ENCODE measurements at places on chromosomes 6 and 20.
A peak's percentile ranks its signal among the peaks of the same experiment; 100 is the strongest.

GRCh38 chr20:9349249-9349648 lies 165.1 kb upstream of the LAMP5 start:
- no peak for DNase-seq

DNA sequence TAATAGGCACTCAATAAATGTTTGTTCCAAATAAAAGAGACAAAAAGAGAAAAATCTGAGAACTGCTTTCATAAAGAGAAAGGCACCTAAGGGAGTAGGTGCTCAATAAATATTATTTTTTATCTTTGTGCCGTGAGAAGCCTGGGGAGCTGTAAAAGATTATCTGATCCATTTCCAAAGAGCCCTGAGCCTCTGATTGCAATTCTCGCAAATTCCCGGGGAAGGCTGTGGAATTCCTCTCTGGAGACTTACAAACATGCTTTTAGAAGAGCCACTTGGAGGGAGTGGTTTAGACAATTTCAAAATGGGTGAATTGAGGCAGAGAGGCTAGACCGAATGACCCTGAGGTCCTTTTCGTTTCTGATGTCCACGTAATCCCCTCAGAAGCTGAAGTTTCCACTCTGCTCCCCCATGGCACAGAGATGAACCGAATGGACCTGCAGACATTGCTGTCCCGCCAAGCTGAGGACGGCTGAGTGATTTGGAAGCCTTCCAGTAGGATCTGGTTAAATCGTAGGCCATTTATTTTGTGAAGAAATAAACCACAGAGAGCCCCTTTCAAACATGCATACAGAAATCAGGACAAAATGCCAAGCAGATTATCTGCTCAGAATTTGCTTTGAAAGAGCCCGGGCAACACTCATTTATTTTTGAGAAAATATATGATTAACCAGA lies 77.8 kb downstream of the PKHD1 start:
- no peak for DNase-seq

- no peak for DNase-seq
These were observed 43.3 kb downstream of the OVOL2 start for GRCh38 chr20:18014411-18014810.

DNA sequence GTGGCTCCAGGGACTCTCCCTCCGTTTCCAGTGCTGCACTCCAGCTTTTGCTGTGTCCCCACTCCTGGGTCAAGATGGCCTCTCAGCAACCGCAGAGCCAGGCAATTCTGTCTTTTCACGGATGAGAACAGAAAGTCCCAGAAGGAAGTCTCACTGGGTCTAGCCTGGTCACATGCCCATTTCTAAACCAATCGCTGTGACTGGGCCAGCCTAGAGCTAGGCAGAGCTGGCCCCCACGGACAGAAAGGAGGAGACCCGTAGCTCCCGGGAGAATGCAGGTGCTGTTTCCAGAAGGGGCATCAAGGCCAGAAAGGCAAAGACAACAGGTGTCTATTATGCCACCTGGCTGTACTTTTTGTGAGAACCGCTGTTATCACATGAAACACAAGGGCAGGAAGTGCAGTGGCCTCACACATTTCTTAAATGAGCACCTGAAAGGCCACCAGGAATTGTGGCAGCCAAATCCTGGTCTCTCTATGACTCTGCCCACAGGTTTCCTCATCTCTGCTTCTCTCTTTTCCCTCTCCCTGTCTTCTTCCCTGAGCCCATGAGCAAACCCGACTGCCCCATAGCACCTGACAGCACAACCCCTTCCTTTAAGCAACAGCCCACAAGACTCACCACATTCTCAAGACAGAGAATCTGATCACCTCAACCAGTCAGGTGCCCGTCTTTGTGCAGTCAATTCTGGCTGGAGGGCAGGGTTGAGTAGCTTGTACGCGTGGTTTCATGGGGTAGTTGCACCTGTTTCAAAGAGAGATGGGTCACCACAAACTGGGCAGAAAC lies 37.1 kb upstream of the B4GALT5 start:
- DNase-seq: no peak

- no peak for DNase-seq
These were observed 837.3 kb upstream of the SLC35B3 start for GRCh38 chr6:9272671-9273070.

DNA sequence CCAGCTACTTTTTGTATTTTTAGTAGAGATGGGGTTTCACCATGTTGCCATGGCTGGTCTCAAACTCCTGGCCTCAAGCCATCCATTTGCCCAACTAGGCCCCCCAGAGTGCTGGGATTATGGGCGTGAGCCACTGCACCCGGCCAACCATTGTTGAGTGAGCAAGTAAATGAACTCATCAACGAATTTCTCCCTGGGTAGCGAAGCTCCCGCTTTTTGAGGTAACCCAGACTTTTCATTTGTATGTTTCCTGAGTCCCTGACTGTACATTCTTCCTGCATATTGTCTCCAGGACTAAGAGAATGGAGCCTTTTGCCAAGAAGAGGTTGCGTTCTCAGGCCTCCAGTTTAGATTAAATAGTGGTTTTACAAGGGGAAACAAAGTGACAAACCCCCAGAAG lies 36.4 kb downstream of the RIPOR3 start:
- no peak for DNase-seq

DNA sequence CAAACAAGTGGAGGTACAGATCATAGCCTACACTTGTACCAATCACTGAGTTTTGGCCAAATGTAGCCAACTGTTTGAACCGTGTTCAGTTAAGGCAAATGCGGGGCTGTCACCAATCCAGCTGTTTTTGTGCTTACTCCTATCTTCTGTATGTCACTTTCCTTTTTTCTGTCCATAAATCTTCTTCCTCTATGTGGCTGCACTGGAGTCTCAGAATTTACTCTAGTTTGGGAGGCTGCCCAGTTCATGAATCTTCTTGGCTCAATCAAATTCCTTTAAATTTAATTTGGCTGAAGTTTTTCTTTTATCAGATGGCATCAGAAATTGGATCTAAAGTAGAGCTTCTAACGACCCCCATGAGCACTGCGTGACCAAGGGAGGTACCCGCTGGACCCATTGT lies 11.7 kb upstream of the STX7 start:
- no peak for DNase-seq

- peak; percentile 98 for DNase-seq
These were observed 48.7 kb downstream of the TMEM242 start for GRCh38 chr6:157274471-157275226.

DNA sequence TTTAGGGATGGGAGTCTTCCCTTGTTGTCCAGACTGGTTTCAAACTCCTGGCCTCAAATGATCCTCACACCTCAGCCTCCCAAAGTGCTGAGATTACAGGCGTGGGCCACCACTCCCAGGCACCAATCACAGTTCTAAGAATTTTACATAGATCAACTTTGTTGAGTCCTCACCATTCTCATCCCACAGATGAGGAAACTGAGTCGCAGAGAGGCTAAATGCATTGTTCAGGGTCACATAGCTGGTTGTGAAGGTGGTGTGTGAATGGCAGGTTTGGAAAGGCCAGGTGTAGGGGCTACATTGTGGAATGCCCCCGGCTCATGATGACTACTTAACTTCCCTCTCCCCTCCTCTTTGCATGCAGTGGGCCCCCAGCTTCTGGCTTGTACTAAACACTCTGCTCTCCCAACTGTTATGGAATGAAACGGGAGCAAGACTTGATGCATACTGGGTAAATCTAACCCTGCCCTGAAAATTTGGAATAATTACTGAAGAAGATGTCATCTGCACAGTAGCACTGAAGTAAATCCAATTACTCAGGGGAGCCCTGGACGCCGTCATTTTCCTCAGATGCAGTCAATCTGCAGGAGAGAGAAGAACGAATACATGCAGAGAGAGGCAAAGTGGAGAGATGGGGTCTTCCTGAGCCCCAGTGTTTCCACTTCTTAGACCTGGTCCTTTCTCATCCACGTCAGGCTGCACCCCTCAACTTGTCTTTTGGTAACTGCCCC lies 102.3 kb upstream of the ZNF217 start:
- no peak for DNase-seq

GRCh38 chr6:54717849-54718455 lies 128.6 kb upstream of the FAM83B start:
- DNase-seq: peak; percentile 48

- DNase-seq: no peak
These were observed 2.6 kb upstream of the IPCEF1 start for GRCh38 chr6:154359161-154359574.

- no peak for DNase-seq
These were observed 9.4 kb upstream of the TAF8 start for GRCh38 chr6:42040856-42041480.

DNA sequence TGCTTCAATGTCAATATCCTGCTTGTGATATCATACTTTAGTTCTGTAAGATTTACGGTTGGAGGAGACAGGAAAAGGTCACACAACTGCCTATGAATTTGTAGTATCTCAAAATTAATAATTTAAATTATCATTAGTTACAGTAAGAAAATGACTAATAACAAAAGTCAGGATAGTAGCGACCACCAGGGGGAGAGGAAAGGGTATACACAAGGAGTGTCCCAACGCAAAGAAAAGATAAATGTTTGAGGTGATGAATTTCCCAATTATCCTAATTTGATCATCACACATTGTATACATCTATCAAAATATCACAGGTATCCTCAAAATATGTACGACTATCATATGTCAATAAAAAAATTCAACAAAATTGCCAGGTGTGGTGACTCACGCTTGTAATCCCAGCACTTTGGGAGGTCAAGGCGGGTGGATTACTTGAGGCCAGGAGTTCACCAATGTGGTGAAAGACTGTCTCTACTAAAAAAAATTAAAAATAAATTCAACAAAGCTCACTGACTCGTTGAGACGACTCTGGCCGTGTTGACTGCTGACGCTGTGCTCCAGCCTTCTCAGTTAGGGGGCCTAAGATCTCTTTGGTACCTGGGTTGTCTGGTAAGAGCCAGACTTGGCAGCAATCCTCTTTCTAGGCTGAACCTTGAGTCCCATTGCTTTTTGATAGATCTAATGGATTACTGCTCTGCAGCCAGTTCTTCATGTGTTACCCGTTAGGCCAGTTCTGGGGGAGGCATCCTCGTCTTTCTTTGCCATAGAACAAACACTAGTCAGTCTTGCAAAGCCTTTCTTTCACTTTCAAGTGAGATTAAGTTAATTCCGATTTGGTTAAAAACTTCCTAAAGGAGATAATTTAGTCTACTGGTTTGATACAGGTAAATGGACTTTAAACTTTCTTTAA lies 9.0 kb upstream of the OVOL2 start:
- DNase-seq: no peak

- DNase-seq: peak; percentile 78
These were observed 677 bp downstream of the NEURL2 start for GRCh38 chr20:45890077-45890984.

DNA sequence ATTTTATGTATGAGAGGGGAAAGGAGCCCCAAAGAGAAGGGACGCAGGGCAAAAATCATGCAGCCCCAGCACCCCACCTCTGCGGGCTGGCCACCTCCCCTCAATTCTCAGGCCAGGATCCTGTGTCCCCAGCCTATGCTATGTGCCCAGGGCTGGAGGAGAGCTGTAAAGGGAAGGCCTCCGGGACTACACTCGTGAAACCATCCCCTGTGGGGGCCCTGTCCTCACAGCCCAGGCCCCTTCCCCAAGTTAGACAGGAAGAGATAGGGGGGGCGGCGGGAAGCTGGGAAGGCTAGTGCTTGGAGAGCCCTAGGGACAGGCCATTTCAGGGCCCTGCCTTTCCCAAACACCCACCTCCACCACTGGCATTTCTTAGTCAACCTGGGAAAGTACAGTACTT lies 1.4 kb upstream of the COL11A2 start:
- no peak for DNase-seq

- DNase-seq: peak; percentile 91
These were observed 13.5 kb upstream of the ZNF391 start for GRCh38 chr6:27374824-27375612.

DNA sequence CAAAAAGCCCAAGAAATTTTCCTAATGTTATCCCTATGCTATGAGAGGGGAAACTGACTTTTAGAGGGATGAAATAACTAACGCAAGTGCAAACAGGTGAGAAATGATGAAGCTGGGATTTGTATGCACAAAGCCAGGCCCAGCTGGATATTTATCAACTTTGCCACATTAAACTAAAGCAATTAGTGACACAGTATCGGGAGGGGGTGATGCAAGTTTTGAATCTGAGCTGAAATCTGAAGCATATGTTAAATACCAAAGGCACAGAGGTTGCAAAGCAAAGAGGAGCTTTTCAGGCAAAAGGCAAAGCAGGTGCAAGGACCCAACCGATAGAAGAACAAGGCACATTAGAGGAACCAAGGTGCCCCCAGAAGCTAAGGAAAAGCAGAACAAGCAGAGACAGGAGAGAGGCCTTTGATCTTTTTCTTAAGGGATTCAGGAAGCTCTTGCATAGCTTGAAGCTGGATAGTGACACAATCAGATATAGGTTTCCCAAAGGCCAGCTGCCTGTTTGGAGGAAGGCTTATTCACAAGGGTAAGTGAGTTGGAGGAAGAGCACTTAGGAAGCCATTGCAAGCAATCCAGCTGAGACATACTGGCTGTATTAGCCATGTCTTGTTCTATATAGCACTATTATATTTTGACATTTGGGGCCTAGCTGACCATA lies 207.5 kb downstream of the HIVEP2 start:
- DNase-seq: no peak

DNA sequence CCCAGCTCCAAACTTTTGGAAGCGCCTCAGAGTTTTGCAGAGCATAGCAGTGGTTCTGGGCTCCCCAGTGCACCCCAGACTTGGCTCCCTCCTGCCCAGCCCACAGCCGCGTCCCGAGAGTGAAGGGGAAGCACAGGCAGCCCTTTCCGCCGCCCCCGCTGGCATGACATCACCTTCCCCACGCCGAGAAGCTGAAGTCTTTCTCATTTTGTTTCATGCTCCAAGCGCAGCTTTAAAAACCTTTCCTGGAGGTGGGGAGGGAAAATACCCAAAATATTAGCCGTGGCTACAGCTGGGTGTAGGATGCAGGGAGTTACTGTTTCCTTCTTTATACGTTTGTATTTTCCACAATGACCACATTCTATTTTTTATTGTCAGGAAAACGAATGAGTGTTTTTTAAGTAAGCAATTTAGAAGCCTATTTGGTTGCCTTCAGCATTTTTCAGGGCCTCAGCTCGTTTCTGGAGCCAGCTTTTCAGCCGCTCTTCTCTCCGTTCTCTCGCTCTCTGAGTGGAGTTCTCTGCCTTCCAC lies 72.9 kb downstream of the SNX5 start:
- DNase-seq: no peak

DNA sequence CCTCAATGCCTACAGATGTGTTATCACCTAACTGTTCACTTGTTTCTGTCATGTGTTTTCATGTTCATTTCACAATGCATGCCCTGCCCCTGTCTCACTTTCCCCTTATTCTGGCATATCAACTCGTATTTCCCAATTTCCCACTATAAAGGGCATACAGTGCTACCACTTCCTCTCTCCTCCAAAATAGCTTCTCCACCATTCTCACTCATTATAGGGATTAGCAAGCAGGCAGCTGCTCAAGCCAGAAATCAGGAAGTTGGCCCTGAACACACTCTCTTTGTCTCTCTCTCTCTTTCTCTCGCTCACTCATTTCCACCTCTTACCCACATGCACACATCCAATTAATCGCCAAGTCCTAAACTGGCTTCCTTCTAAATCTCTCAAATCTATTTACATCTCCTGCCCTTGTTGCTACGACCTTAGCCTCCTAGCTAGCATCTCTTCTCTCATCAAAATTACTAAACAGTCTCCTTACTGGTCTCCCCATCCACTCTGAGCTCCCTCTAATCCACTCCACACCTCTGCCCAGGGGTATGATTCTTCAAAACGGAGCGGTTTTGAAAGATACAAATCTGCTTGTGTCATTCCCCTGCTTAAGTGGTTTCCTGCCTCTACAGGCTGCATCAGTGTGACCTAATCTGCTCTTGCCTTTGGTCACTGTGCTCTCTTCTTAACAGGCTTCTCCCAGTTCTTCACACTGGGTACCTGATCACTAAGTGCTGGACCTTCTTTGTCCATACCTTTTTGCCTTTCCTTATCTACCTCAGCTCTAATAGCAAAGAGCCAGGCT lies 196.2 kb downstream of the BTBD9 start:
- DNase-seq: no peak
